ENCODE measurements at places on chromosomes 6 and 20. TPM values are rescaled to one million over a fixed set of nuclear protein-coding genes. Genes with fewer than 3 reads are reported as not detected.

Gene SAPCD1
- total RNA-seq = 2.5 TPM

GRCh38 chr6:168584249-168584648 lies 143.3 kb downstream of the SMOC2 start:
- DNase-seq = no peak

Gene GPR31
- total RNA-seq = not detected

Gene CAP2
- total RNA-seq = 98.4 TPM

DNA sequence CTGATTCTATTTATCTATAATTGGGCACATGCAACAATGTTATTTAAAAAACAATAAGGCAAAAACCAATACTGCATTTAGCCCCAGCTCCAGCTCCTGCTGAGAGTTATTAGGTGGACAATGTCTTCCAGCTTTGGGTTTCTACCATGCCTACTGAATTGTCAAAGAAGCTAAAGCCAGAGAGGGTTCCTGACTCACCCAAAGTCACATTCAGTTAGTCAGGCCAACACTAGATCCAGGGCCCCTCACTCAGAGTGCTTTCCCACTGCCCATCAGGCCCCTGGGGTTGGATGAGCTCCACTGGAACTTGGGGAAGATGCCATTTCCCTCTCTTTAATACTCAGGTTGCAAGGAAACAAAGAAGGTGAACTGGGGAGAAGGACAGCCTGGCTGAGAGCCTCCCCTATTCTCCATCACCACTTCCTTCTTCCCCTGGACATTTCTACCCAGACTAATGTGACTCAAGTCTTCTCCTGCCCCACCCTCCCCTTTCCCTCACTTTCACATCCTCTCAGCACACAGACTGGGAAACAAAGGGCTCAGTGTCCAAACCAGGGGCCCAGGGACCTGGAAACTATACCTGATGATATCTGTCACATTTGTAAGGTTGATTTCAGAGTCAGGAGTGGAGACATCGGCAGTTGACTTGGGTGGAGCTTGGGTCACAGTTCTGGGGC lies 6.0 kb downstream of the TREM1 start:
- no peak for DNase-seq

GRCh38 chr6:73290435-73290834 lies 27.4 kb upstream of the KHDC1 start:
- no peak for DNase-seq

DNA sequence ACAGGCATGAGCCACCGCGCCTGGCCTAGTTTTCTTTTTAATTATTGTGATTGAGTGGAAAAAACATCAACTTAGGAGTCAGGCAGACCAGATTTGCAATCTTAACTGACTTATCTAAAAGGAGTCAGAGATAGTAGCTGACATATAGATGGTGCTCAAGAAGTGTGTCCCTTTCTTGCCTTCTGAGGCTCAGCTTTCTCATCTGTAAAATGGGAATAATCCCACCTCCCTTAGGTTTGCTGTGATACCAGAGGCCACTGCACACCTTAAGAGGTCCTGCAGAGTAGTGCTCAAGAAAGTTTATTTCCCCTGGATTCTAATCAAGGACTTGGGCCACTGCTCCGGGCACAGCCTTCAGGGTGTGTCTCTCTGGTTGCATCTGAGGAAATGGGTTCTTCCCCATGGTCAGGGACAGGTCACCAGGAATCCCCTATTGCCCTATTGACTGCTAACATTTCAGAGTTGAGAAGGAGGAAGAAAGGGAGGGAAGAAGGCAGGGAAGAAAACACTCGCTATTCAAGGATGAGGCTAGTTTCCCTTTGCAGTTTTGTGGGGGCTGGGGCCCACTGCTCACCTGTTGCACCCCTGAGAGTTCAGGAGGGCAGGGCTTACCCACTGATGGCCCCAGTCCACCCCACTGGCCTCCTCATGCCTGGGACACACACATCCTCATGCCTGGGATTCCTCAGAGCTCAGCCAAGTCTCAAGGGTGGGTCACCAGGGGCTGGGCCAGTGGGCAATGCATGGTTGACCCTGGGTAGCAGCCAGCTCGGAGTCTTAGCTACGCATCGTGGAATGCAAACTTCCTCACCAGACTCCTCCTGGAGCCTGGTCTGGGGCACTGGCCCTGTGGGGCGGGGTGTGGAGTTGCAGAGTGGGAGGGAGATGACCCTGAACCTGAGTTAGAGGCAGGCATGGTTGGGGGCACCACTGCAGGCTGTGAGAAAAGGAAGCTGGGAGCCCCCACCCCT lies 21.2 kb downstream of the C6orf132 start:
- no peak for DNase-seq

- no peak for DNase-seq
Measured at GRCh38 chr6:35668744-35669450, 19.8 kb downstream of the FKBP5 start.

Gene C2
- 9.5 TPM for total RNA-seq

Gene ERGIC3
- total RNA-seq = 129 TPM

DNA sequence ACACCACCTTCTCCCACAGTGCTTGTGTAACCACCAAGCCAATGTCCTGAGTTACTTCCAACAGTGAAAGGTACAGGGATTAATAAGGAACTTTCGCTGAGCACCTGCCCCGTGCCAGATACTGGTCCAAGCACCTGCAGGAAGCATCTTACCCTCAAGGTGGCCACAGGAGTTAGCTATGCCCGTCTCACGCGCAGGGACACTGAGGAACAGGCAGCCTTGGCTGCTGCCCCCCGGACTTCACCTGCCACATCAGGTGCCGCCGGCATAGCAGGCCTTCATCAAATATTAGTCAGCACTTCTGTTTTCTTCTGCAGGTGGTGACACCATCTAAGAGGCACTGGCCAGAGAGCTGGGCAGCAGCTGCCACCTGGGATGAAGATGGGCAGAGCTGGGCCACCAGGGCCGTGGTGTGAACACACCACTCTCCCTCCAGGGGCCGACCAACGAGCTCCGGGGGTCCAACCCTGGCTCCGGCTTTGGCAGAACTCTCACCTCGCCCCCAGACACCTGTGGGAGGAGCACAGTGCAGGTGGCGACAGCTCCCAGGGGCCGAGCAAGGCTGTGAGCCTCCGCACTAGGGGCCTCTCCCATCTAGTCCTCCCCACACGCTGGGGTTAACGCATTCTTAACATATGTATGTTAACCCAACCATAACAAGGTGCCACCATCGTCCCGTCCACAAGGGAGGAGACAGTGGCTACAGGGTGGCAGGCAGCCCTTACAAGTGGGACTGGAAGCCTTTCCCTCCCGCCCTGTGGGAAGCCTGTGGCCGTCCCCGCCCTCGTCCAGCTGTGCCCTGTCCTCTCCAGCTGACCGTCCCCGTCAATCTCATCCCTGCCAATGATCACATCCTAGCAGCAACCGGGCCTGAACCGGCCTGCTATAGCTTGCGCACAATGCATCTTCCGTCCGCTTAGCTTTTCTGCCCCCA lies 2.9 kb upstream of the PPDPF start:
- DNase-seq = no peak

DNA sequence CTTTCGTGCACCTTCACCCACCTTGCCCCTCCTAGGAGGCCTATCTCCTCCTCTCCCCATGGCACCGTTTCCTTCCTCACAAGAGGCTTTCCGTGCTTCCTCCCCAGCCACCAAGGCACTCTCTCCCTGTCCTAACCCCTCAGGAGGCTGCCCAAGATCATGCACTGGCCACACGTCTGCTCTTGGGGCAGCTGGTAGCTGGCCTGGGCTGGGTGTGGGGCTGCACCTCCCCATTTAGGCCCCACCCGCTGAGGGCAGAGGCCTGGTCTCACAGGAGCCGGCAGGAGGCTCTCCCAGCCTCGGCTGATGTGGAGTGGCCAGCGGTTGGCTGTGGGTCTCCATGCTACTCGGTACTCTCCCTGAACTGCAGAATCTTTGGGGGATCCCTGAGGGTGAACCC lies 13.6 kb downstream of the NOL4L start:
- no peak for DNase-seq
